ENCODE measurements at places on chromosomes 4 and X.

GRCh38 chrX:51598899-51599298 lies 19.8 kb downstream of the CENPVL3 start:
- no peak for DNase-seq

GRCh38 chr4:102723511-102723910 lies 37.3 kb downstream of the MANBA start:
- no peak for DNase-seq

DNA sequence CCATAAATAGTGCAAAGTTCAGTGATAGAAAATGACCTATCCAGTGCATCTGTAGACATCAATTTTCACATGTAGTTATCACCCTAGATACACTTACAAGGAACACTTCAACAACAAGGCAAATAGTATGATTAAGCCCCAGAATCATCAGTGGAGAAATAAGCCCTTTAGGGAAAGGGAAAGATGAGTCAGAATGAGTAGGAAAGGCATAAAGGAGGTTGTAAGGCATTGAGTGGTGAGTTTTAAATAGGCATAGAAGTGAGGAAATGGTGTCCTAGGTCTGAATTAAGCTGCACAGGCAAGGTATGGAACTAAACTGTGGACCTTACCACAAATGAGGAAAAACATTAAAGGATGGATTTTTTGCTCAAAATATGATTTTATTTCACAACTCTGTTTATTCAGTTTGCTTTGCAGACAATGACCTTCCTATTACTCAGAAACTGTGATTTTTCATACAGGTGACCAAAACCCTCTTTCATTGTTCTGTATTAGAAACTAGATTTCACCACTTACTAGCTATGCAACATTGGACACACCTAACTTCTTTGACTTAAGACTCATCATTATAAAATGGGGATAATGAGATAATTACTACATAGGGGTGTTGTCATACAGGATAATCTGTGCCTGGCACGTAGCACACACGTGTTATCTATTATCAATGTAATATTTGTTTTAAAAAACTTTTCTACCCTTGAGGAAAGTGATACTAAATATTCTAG lies 57.0 kb upstream of the MAP9 start:
- DNase-seq: no peak

GRCh38 chr4:129994715-129995114 lies 898.8 kb downstream of the C4orf33 start:
- no peak for DNase-seq

- DNase-seq: no peak
These were observed 46.6 kb upstream of the CDKN2AIP start for GRCh38 chr4:183397741-183398297.

DNA sequence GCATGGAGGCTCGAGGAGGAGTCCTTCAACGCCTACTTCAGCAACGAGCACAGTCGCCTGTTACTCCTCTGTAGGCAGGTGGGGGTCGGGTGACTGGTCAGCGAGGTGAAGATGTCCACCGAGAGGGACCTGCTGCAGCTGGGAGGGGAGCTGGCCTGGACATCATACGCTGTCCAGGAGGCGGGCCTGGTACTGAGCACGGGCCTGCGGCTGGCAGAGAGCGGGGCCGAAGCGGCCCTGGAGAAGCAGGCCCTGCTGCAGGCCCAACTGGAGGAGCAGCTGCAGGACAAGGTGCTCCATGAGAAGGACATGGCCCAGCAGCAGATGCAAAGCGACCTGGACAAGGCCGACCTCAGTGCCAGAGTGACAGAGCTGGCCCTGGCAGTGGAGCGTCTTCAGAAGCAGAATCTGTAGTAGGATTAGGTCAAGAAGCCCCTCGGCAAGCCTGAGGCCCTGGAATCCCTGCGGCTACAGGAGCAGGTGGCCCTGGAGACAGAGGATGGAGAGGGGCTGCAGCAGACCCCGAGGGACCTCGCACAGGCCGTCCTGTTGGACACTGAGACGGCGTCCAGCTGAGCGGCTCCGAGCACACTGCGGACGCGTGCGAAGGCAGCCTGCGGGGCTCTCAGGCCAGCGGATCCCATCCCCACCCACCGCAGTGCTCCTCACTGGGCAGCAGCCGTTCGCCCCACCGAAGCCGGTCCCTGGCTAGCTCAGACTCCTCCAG lies 11.9 kb downstream of the SMIM10L2A start:
- DNase-seq: no peak

All from left renal pelvis (tissue), 4 donors.